Activated T-helper 1 cell treated with Interleukin-2 at 50 U/mL for 16 hours (primary cell): ENCODE measurements at places on chromosomes 3 and 15.

DNA sequence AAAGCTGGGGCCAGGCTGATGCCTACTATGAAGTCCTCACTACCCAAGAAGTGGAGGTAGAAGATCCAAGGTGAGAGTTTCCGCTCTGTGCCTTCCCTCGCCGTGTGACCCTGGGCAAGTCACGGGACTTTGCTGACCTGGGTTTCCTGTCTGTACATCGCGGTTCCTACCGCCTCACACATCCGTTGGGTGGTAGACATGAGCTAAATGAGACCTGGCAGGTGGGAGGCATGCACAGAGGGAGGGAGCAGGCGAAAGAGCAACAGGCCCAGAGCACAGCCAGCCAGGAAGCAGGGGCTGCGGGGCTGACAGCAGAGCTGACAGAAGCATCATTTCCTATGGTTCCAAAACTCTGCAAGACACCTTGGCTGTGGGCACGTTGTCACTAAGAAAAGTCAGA lies 157.3 kb upstream of the BHLHE40 start:
- peak; percentile 72 for DNase-seq

GRCh38 chr15:65818927-65819562 lies 27.0 kb upstream of the DENND4A start:
- DNase-seq = no peak

- DNase-seq = peak; percentile 22
Observed at GRCh38 chr15:84600331-84600686, 500 bp upstream of the ZSCAN2 start.

- DNase-seq = no peak
Observed at GRCh38 chr15:40829115-40829514, 607 bp upstream of the PPP1R14D start.

DNA sequence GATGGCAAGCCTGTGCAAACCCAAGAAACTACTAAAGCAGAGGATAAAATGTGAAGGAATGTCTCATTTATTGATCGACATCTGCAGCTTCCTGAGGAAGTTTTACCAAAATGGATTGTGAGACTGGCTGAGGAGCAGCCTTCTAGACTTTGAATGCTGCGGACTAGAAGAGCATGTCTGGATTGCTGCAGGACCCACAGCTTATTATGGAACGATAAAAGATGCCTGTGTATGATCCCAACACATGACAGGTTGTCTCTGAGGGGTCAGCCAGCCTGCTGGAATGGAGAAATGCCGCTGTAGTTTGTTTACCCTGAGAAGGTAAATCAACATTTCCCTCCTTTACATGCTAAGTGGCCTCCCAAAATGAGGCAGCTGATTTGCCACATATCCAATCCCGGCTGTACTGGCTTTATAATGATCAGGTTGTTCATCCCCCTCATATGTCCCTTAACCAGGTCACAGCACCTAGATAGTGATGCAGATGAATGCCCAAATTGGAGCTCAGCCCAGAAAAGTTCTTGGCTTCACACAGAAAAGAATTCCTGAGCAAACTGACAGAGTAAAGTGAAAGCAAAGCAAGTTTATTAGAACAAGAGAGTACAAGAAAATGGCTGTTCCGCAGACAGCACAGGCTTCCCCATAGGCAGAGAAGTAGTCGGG lies 63.9 kb downstream of the IL12A start:
- DNase-seq = no peak
